ENCODE measurements at places on chromosomes 2 and 18. TPM values are rescaled to one million over a fixed set of nuclear protein-coding genes. Genes with fewer than 3 reads are reported as not detected.

Gene TMEM214
- 45.7 TPM for total RNA-seq

Gene EFHD1
- 29.1 TPM for total RNA-seq

Gene CPSF3
- total RNA-seq = 28.5 TPM

Gene CFAP53
- 1.7 TPM for total RNA-seq

Gene RAB27B
- 0.22 TPM for total RNA-seq

Gene ACMSD
- not detected for total RNA-seq

Gene CTAGE1
- total RNA-seq = not detected

GRCh38 chr18:76013057-76013456 is 482.0 kb downstream of the ZNF516 start:
- DNase-seq = no peak

- DNase-seq = no peak
Observed at GRCh38 chr2:120930864-120931263, 195.2 kb downstream of the GLI2 start.

DNA sequence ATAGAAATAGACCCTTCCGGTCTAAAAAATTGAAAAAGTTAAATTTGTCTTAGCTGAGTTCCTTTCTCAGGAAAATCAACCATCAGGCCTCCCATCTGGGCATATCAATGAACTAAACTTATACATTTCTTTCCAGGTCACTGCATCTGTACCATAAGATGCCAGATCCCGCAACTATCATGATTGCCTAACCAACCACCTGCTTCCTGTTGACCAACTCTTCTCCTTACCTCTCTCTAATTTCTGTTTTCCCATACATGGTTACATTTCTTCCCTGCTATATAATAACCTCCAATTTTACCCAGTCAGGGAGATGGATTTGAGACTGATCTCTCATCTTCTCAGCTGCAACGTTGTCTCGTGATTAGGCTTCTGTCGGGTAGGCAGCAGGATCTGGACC is 228.7 kb downstream of the FSIP2 start:
- no peak for DNase-seq

GRCh38 chr2:131011486-131011885 is 81.8 kb downstream of the FAM168B start:
- no peak for DNase-seq

DNA sequence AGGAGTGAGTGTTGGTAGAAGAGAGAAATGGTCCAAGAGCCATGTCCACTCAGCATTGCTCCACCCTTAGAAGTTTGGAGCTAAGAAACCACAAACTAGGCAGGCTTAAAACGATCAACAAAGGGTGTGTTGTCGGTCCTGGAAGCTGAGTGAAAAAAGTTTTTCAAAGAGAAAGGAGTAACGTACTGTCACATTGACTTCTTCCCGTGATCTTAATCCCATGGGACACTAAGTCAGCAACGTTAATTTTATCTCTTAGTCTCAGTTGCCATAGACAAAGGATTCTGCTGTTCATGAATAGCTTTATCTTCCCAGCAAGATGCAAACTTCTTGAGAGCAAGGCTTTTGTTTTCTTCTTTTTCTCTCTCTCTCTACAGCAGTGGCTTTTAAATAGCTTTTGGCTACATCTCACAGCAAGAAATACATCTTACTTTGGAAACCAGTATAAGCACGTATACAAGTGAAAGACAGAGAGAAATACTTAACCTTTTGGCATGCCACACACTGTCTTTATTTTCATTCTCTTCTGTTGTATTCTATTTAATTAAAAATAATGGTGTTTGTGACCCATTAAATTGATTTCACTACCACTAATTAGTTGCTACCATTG is 377.4 kb downstream of the TGIF1 start:
- DNase-seq = no peak

- no peak for DNase-seq
Observed at GRCh38 chr2:149650006-149650405, 62.4 kb upstream of the MMADHC start.

- DNase-seq = no peak
Observed at GRCh38 chr2:38583994-38584393, 18.7 kb downstream of the HNRNPLL start.

GRCh38 chr18:42929181-42929580 is 186.3 kb downstream of the RIT2 start:
- DNase-seq = no peak

- DNase-seq = no peak
Observed at GRCh38 chr18:40670668-40671375, 1284.2 kb upstream of the PIK3C3 start.

GRCh38 chr2:121476684-121477083 is 54.0 kb upstream of the RNU4ATAC start:
- DNase-seq = no peak

GRCh38 chr2:80560326-80560725 is 255.8 kb upstream of the LRRTM1 start:
- DNase-seq = no peak

- DNase-seq = no peak
Observed at GRCh38 chr18:44754567-44754966, 73.9 kb downstream of the SETBP1 start.

GRCh38 chr2:127690696-127691095 is 10.6 kb upstream of the SFT2D3 start:
- no peak for DNase-seq

- DNase-seq = no peak
Observed at GRCh38 chr2:23155022-23155421, 230.0 kb upstream of the KLHL29 start.

DNA sequence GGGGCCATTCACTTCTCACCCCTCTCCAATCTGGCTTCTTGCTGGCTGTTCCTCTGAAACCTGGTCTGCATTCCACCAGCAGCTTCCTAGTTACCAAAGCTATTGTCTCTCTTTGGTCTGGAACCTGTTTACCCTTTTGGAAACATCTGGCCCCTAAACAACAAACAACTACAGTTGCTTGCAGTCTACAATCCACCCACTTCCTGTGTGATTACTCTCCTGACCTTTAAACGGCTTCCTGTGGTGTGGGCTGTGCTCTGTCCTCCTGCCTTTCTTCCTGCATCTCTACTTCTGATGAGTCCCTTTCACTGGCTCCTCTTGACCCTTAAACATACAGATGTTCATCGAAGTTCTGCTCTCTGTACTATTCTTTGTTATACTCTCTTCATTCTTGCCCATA is 303.8 kb downstream of the TDRD15 start:
- no peak for DNase-seq

- DNase-seq = no peak
Observed at GRCh38 chr2:100592226-100592625, 29.4 kb downstream of the PDCL3 start.

- DNase-seq = no peak
Observed at GRCh38 chr2:168457190-168457895, 1.3 kb downstream of the CERS6 start.
